ENCODE measurements at places on chromosomes 4 and X. TPM values are rescaled to one million over a fixed set of nuclear protein-coding genes. Genes with fewer than 3 reads are reported as not detected.

The GALNTL6 gene
- 2.9 TPM for polyA plus RNA-seq

The CT47C1 gene
- polyA plus RNA-seq, result not detected

The TMEM47 gene
- polyA plus RNA-seq, result 90.9 TPM

The INTS6L gene
- 8.7 TPM for polyA plus RNA-seq

The CFP gene
- polyA plus RNA-seq, result 1.2 TPM

The AWAT2 gene
- not detected for polyA plus RNA-seq

The SNX25 gene
- polyA plus RNA-seq, result 7.7 TPM

The ARHGAP6 gene
- polyA plus RNA-seq, result 12.8 TPM

GRCh38 chr4:131613824-131614216, 1535.3 kb upstream of the PCDH10 start:
- no peak for DNase-seq

DNA sequence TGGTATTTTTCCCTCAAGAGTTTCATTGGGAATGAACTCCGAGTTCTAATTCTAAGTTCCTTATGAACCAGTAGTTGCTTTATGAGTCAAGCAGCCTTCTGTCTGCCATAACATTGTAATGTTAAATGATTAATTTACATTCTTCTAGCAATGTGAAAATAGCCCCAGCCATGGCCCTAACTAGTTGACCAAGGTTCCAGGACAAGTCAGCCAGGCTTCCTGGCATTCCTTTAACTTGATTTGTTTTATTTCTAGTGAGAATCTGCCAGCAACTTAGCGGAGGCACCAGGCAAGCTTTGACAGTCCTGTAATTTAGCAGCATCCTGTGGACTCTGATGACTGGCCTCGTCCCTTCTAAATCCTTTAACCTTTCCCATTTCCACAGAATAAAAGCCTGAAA, 69.0 kb downstream of the GLRA2 start:
- no peak for DNase-seq

DNA sequence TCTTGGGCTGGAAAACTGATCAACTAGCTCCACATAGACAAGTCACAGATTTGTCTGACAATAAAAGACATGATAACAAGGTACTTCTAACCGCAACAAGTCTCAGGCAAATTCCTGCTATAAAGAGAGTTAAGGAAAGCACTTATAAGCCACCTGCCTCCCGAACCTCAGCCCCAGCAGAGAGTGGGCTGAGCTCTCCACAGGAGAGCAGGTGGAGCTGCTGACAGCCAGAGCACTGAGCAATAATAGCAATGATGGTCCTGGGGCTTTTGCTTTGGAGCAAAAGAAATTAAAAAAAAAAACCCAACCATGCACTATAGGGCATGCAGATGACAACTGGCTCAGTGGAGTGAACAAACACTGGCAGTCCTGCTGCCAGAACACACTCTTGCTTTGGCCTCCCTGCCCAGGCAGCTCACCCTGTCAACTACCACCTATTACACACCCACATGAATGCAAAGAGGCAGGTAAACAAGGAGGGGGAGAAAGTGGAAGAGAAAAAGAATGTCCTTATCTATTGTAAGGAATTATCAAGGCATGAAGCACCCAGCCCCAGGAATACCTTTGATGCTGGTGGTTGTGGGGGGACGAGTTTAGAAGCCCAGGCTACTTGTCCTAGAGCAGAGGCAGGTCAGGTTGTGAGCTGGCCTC, 135.8 kb upstream of the DGKK start:
- no peak for DNase-seq

GRCh38 chr4:100041646-100042045, 91.6 kb upstream of the H2AZ1 start:
- DNase-seq, result no peak

- no peak for DNase-seq
Observed at GRCh38 chr4:143358923-143359643, 22.4 kb downstream of the GAB1 start.

DNA sequence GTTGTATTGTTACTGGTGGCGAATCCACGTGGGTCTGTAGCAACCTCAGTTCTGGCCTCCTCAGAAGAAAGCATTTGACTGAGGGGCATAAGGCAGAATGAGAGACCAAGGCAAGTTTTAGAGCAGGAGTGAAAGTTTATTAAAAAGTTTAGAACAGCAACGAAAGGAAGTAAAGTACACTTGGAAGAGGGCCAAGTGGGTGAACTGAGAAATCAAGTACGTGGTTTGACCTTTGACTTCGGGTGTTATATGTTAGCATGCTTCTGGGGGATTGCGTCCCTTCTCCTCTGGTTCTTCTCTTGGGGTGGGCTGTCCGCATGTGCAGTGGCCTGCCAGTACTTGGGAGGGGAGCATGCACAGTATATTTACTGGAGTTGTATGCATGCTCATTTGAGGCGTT, 232.7 kb upstream of the GATB start:
- no peak for DNase-seq
